Fibroblast of mammary gland (primary cell): ENCODE measurements at places on chromosomes 5 and 9.

GRCh38 chr5:135833961-135834638 lies 363 bp upstream of the SLC25A48 start:
- peak; percentile 43 for DNase-seq

GRCh38 chr5:79973996-79974395 lies 17.1 kb downstream of the MTX3 start:
- DNase-seq = no peak

- DNase-seq = no peak
Observed at GRCh38 chr5:167128581-167128980, 1162.9 kb upstream of the WWC1 start.

- no peak for DNase-seq
Observed at GRCh38 chr9:124742940-124743339, 28.2 kb downstream of the NR6A1 start.

GRCh38 chr9:33011831-33012230 lies 10.4 kb upstream of the APTX start:
- no peak for DNase-seq

GRCh38 chr9:23826120-23826629 lies at the start of gene ELAVL2:
Gene ELAVL2 (minus strand): TSS chr9:23826240. CDS start chr9:23762234, 64,006 bp downstream.
- DNase-seq = peak; percentile 89

GRCh38 chr9:133355881-133356357 lies 368 bp downstream of the SURF1 start:
- no peak for DNase-seq

DNA sequence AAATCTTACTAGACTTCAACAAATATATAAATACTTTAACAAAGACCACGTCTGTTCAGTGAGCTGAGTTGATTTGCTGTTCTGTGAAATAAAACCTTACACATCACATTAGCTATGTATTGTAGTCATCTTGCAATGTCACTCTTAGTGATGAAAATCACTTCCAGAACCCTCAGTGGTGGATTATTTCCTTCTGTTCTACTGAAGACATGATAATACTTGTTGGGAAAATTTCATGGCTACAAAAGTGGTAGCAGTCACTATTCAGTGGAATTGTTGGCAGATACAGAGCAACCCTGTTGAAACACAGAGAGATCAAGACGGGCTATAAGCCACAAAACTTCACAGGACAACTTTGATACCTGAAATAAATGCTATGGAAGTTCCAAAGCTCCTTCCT lies 26.7 kb upstream of the FAM169A start:
- DNase-seq = no peak

- DNase-seq = no peak
Observed at GRCh38 chr9:120561709-120562108, 18.3 kb downstream of the CDK5RAP2 start.

- no peak for DNase-seq
Observed at GRCh38 chr9:36713515-36714490, 141.1 kb downstream of the MELK start.

DNA sequence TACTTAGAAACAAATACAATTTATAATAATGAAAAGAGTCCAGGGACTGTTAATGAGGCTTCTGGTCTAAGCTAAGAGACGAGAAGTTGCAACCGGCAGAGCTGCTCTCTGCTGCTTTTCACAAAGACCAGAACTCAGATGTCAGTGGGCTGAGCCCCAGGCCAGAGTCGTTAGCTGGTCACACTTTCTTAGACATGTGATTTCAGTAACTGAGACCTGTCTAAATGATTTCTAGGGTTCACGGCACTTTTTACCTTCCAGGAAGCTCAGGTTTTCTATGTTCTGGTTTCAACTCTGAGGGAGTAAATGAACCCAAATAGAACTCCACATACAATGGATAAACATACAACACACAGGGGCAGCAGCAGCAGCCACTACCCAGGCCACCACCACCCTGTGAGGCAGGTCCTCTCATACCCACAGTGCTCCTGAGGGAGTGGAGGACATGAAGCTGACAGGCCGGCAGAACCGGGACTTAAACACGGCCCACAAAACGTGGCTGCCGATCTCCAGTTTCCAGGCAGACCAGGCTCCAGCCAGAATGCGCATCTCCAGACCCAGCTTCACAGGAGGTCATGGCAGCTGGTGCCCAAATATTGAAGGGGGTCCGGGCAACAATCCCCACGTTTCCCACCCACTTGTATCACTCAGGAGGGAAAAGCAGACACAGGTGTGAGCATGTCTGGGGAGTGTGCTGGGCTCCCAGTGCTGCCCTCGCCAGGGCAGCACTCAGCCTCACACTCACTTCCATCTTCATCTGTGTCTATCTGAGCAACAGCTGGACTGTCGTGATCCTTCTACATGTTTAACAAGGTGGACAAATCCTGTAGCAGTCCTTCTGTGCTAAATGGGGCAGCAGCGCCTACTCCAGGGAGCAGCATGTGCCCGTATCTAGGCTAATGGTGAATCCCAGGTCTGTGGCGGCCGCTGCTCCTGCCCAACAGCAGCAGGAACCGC lies 38.8 kb downstream of the IARS1 start:
- no peak for DNase-seq

DNA sequence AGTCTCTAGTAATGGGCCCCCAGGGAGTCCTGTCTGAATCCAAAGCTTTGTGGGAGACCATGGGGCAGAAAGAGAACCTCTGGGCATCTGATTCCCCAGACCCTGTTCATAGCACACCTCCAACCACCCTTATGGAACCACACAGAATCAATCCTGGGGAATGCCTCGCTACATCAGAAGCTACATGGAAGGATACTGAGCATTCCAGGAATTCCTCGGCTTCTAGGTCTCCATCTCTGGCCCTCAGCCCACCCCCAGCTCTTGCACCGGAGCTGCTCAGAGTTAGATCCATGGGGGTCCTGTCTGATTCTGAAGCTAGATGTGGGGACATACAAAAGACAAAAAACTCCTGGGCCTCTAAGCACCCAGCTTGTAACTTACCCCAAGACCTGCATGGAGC lies 28.4 kb downstream of the VCP start:
- DNase-seq = no peak

DNA sequence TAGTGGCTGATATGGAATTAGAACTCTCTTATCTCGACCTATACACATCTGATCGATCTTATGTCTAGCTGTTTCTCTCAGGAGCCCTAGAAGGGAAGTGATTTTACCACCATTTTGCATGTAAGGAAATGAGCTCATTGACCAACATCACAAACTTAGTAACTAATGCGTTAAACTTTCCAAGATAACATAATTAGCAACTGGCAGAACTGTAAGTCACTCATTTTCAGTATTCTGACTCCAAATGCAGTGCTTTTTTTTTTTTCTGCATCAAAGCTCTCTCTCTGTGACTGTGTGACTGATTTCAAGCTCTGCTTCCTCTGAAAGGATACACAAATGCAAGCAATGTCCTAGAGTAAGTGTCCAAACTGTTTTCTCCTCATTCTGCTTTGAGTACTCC lies 68.1 kb upstream of the FBXL7 start:
- DNase-seq = no peak

- no peak for DNase-seq
Observed at GRCh38 chr5:126809916-126810315, 33.0 kb downstream of the LMNB1 start.

DNA sequence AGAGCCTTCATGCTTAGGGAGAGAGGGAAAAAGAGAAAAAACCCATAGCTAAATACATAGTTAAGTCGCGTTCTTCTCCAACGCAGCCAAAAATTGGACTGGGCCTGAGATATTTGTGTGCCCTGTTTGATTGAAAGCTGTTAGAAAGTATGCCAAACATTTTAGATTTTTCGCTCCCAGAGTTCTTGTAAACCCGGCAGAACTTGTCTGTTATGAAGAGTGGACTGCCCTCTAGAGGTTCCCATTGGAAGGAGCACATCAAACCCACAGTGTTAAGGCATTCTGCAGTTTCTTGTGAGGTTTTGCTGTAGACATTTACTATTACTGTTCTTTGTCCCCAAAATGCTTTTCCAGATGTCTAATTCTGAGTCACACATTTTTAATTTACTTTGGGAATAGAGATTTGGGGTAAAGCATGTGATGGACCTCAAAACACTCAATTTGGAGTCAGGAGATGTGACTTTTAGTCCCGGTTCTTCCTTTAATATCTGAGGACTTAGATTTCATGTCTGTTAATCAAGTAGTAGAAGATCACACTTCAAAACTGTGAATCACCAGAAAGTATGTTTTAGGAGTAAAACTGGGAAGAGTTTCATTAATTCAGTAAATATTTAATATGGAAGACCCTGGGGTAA lies 96.6 kb downstream of the PCSK1 start:
- peak; percentile 96 for DNase-seq

DNA sequence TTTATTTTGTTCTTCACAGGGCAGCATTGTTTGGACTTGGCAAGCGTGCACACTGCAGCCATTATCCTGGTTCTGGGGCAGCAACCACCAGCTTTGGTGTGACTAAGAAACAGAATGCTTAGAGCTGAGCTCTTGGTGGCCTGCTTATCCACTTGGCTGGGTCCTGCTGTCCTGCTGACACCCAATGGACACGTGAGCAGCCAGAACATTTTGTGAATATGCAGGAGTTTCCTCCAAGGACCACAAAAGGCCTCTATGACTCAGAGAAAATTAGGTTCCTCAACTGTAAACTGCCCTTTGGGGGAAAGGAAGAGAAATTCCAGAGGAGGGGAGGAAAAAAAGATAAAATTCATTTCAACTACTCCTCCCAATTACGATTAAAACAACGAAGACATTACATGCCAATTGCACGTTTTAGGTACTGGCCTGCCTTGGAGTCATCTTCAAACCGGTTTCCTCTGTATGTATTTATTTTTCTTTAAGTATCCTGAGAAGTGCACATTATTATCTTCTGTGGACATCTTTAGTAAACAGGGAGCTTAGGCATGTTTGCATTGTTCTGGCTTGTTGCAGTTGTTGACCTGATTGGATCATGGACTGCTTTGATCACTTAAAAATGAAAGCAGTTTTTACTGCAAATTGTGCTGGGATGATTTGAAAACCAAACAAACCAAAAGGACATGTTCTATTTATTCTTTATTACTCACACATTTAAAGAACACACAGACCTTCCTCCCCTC lies 82.3 kb upstream of the TLE4 start:
- peak; percentile 46 for DNase-seq

- DNase-seq = no peak
Observed at GRCh38 chr9:3699883-3700282, 174.1 kb upstream of the RFX3 start.

DNA sequence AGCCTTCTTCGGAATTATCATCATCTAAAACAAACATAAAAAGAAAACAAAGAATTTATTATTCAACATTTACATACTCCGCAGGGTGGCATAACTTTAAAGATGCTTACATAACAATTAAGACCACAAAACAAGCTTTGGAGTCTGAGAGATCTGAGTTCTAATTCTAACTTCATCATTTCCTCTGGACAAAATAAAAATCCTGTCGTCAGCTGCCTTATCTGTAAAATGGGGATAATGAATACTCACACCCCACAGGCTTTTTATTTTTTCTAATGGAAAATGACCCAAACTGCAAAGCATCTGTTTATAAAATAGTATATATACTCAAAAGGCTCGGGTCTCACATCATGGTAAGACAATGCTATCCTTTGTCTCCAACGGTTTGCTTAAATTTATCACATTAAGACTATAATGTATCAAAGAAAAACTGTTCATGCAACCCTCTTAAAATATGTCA lies 4.3 kb downstream of the ARRDC3 start:
- no peak for DNase-seq

DNA sequence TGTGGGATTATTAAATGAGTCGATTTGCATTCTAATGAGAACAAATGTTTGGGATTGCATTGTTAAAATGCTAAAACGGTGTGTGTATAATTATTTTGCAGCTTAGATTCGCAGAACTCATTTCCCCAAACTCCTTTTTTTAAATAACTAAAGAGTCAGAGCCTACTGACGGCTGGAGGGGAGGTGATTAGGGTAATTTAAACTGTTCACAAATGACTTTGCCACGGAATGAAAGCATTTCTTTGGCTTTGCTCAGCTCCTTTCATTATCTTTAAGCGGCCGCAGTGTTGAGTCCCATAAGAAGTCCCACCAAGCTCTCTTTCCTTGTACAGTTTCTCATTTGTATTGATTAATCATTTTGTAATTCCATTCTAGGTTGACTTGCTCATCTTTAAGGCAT lies 1632.8 kb downstream of the MAT2B start:
- DNase-seq = no peak

GRCh38 chr5:67178966-67179365 lies 17.6 kb downstream of the CD180 start:
- DNase-seq = no peak

GRCh38 chr5:2892466-2893000 lies 141.1 kb upstream of the IRX2 start:
- no peak for DNase-seq

GRCh38 chr5:160030631-160031377 lies 21.9 kb downstream of the TTC1 start:
- DNase-seq = no peak

- DNase-seq = no peak
Observed at GRCh38 chr5:39209924-39210323, 9.4 kb downstream of the FYB1 start.

GRCh38 chr5:91361055-91361701 lies 21.9 kb downstream of the ARRDC3 start:
- no peak for DNase-seq
